ENCODE measurements at places on chromosomes 2 and 18.

DNA sequence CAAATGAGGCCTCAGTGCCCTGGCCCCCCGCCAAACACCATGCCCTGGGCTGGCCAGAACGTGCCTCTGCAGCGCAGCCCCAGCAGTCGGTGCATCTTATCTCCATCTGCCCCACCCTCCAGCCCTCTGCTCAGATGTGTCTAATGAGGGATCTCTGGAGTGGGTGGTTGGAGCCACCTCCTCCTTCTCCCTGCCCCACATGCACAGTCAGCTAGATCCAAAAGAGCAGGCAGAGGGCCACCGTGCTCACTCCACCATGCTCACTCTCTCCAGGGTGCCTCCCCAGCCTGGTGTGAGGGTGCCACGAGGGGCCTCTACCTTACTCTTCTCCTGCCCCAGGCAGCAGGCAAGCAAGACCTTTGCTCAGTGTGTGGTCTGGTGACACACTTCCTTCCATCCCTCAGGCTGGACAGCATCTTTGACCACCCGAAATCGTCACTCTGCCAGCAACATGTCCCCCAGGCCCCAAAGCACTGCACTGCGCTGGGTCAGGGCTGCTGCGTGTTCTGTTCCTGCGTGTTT is 266.1 kb upstream of the HDAC4 start:
- no peak for DNase-seq

DNA sequence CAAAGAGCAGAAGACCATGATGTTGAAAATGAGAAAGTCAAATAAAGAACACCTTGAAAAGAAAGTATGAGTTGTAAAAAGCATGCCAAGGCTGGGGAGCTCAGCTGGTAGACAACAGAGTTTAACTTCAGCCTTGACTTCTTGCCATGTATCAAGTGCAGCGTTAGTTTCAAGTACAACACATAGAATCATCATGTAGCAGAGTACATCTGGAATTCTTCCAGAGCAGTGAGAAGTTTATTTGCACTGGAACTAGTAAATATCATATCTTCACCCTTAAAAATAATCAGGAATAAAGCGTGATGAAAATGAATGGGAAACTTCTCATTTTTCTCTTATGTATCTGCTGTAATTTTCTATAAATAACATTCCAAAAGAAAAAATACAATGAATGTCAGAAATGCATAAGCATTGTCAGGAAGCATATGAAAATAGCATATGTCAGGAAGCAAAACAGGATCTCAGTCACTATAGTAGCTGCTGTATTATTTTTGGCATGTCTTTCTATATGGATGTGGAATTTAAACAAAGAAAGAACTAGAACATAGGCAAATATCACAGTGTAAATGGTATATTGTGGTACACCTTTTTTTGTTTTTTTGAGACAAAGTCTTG is 10.1 kb upstream of the SULT1C4 start:
- no peak for DNase-seq

DNA sequence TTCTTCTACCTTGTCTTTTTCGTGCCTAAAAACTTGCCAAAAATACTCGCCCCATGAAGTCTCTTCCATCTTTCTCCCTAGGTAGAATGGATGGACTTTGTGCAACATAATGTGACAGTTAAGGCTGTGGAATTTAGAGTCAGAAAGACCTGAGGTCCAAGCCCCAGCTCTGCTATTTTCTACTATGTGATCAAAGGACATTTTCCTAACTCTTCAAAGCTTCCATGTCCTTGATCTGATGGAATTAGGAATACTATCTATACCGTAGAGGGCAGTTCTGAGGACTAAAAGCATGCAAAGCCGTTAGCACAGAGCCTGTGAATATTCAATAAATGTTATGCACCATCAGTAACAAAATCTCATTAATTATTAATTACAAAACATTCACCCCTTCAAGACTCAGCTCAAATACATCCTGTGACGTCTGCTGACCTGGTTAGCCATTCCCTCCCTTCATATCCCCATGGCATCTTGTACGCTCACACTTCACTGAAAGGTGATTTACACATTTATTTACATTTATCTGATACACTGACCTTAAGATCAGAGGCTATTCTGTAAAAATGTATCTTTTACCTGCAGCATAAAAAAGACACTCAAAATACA is 15.1 kb downstream of the IWS1 start:
- no peak for DNase-seq

DNA sequence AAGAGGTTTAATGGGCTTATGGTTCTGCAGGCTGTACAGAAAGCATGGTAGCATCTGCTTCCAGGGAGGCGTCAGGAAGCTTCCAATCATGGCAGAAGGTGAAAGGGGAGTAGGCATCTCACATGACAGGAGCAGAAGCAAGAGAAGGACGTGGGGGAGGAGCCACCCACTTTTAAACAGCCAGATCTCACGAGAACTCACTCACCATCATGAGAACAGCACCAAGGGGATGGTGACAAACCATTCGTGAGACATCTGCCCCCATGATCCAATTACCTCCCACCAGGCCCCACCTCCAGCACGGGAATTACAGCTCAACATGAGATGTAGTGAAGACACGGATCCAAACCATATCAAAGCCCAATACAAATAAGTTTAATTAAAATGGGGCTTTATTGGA is 113.8 kb downstream of the ATL2 start:
- no peak for DNase-seq

DNA sequence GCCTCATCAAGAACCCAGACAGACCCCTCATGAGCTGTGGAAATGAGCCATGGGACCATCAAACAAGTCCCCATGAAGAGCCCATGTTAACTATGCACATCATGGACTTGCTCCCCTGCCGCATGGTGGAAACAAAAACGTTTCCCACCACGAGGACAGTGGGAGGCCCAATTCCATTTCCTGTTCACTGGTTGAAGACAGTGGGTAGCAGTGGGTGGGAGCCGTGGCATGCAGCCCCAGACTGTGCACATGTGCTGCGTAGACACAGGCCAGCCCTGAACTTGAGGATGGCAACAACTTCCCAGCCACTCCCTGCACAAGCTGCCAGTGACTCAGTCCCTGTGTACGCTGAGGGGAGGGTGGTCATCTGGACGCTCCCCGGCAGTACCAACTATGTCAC is 108.4 kb upstream of the LMAN1 start:
- DNase-seq = no peak

- no peak for DNase-seq
Measured at GRCh38 chr2:206220997-206221396, 53.5 kb upstream of the ZDBF2 start.

GRCh38 chr2:127226520-127227263 is 6.6 kb upstream of the CYP27C1 start:
- no peak for DNase-seq

DNA sequence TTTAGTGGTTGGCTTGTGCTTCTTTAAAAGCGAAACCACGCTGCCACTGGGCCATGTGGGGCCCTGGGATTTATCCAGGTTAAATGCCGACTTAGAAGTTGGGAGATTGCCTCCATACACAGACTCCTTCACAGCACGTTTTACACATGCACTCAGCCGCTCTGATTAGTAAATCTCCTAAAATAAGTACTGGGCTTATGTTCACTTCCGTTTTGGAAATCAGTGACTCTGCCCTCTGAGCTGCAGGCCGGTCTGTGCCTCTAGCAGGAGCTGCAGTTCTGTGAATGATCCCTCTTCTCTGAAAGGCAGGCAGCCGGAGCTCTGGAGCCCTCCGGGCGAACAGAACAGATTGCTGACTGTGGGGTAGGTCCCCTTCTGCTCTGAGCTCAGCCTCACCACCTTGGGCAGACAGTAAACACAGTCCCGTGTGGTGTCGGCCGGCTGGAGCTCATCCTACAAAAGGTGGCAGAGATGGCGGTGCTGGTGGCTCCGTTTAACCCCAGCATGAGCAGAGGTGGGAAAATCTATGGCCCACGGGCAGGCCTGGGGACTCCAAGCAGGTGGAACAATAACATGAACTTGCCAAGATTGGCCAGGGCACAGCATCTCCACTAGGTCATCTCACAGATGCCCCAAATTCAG is 9.8 kb upstream of the RAB17 start:
- no peak for DNase-seq

GRCh38 chr2:100944617-100945432 is 57.3 kb upstream of the RPL31 start:
- DNase-seq = no peak

- no peak for DNase-seq
Measured at GRCh38 chr2:11508279-11508678, 25.6 kb upstream of the GREB1 start.

- no peak for DNase-seq
Measured at GRCh38 chr2:183608747-183609146, 484.5 kb downstream of the NUP35 start.

- no peak for DNase-seq
Measured at GRCh38 chr18:49247781-49248180, 212.7 kb downstream of the DYM start.

DNA sequence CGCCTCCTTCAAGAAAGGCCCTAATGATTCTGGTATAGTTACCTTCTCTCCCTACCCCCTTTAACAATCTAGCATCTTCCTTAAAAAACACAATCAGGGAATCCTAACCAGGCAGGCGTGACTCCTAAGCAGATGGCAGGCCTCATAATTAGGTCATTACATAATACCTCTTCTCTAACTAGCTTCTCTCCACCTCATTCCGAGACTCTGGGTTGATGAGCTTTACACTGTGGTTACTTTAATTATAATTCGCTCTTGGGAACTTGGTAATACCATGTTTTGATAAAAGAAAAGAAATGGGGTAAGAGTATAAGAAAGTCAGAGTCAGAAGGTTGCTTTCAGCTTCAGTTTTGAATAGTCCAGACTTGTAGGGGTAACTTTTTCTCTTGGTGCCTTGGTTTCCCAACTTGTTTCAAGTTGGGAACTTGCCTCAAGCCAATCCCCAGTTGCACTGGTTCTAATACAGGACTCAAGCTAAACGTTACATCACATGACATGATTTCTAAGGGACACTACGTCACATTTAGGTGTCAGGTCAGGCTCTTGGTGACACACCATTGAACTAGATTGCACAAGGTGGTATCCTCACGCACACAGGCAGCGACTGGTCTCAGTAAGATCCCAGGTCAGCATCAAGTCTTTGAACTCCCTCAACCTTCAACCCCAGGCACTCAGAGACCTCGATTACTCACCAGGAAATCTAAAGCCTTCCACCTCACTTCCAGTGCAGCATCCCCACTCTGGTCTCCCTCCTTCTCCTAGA is 59.2 kb downstream of the AAK1 start:
- DNase-seq = no peak

DNA sequence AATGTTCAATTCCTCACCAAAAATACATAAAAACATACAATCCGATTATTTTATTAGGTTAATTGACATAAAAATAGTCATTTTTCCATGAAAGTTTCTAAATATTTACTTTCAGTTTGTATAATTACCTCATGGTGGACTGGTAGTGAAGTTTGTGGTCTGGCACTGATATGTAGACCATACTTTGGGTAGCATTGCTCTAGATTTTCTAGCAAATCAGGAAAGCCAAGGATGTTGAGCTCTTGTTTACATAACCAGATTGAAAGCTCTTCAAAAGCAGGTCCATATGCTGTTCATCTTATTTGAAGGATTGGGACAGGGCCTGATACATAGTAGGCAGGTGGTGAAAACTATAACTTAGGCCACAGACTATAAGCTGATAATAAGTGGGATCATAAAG is 61.8 kb downstream of the COMMD1 start:
- DNase-seq = no peak

DNA sequence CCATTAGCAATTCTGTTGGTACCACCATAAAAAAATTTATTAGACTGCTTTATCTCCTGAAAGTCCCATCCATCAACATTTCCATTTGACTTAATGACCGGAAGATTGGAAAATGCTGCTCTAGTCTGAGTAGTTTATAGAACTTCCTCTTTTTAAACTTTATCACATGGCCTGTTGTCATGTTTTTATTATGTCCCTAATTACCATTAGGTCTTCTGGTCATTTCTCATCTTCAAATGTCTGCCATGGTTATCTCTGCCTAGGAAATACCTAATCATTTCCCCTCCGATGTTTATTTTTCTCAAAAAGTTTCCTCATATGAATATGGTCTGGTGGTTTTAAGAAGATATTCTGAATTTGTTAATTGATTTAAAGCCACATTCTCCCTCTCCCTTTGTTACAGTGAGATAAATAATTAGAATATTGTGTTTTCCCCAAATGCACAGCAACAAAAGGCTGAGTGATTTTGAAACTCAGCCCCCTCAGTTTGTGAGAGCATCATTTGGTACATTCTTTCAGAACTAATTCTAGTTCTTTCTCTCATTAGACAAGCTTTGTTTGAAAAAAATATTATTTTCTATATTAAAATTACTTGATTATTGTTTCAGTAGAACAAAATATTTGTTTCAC is 317.1 kb upstream of the ST6GAL2 start:
- DNase-seq = no peak

DNA sequence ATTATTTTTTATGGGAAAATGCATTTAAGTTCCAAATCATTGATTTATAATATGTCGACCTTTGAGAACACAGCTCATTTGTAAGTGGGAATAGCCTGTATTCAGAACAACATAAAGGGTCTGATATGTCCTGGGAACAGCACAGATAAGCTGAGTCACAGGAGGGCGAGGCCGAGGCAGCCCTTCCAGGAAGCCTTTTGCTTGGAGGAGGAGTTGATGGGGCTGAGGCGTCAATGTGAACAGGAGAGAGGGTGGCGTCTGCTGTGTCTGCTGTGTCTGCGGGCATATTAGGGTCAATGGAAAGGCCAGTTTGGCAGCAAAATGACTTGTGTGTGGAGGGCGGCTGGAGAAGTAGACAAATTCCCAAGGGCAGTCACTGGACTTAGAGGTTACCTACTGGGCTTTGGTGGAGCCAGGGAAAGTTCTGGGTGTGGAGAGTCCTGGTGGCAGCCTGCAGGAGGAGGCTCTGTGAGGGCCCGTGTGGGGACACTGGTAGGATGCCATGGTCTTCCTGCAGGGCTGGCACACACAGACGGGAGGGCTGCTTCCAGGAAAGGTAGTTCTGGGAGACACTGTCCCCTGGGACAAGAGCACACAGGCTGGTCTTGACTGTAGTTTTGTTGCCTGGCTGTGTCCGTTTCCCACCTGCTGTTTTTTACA is 128.1 kb downstream of the GLI2 start:
- no peak for DNase-seq

- no peak for DNase-seq
Measured at GRCh38 chr2:207619764-207620203, 5.4 kb downstream of the METTL21A start.

DNA sequence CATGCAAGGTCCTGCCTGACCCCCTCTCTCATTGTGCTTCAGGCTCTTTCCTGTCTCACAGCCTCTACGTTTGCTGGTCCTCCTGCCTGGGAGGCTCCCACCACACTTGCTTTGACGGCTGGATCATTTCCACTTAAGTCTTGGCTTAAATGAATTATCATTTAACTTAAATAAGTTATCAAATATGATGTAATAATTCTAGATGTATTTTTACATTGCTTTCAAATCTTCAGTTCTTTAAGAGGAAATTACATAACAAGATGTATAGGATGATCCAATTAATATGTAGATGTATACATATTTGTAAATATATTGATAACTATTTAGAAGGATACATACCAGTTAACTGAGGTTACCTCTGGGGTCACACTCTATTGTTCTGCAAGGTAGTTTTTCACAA is 102.6 kb upstream of the SP3 start:
- no peak for DNase-seq

- DNase-seq = no peak
Measured at GRCh38 chr2:24970483-24971285, 1.1 kb downstream of the DNAJC27 start.

- no peak for DNase-seq
Measured at GRCh38 chr2:28570431-28570830, 74.6 kb downstream of the PLB1 start.
